ENCODE measurements at places on chromosomes 2 and 18.

- DNase-seq = no peak
Observed at GRCh38 chr2:237101118-237101979, 15.7 kb downstream of the COPS8 start.

DNA sequence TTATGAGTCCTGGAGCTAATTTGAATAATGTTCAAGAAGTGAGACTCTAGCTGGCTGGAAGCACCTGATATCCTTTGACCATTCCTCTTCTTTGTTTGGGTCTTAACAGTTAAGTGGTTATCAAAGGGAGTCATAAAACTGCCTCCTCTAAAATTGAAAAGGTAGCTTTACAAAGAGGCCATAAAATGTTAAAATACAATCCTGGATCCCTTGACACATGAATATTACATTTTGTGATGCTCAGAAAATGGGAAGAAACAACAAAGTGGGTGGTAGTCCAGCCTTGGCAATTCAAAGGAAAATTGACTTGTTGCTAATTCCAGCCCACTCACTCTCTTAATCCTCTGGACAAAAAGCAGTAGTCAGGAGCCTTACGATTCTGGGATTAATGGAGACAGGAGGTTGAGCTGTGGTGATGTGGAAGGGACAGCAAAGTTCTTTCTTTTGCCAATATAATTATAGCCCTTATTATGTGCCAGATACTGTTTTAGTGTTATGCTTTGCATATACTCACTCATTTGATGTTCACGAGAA is 339.2 kb downstream of the PDE11A start:
- DNase-seq = no peak

GRCh38 chr2:8265476-8266226 is 416.2 kb upstream of the ID2 start:
- no peak for DNase-seq

DNA sequence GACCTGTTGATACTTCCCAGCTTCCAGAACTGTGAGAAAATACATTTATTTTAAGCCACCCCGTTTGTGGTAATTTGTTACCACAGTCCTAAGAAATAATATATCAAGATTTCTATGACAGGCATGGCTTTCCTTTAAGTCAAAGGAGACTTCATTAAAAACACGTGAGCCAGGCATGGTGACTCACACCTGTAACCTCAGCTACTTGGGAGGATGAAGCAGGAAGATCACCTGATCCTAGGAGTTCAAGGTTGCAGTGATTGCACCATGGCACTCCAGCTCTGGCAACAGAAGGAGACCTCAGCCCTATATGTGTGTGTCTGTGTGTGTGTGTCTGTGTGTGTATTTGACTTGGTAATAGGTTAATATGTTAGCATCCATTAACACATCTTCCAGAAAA is 69.8 kb upstream of the SCN7A start:
- DNase-seq = no peak

DNA sequence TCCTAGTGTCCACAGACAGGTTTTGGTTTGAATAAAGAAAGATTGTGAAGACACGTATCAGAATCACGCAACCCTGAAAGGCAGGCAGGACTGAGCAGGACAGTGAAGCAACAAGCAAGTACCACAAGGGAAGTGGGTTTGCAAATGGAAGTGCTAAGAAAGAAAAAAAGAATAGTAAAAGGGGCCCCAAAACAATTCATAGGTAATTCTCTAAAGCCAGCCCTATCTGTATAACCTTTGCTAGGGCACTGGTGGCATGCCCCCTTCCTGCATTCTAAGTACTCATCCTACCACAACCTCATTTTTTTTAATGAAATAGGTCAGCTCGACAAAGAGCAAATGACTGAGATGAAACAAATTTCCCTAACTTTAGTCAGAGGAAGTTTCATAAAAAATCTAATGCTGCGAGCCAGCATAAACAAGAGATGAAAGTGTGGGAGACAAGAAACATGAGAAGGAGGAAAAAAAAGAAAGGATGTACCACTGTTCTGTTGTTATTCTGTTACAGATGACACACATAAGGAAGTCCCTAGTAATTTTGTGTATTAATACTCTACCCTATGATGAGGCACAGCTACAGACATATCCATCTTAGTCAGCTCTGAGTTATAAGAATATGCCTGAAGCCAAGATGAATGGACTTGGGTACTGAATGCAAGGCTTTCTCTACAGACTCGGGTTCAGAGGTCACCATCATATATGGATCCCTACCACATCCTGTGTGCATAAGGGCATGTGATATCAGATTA is 32.2 kb downstream of the IKZF2 start:
- no peak for DNase-seq

DNA sequence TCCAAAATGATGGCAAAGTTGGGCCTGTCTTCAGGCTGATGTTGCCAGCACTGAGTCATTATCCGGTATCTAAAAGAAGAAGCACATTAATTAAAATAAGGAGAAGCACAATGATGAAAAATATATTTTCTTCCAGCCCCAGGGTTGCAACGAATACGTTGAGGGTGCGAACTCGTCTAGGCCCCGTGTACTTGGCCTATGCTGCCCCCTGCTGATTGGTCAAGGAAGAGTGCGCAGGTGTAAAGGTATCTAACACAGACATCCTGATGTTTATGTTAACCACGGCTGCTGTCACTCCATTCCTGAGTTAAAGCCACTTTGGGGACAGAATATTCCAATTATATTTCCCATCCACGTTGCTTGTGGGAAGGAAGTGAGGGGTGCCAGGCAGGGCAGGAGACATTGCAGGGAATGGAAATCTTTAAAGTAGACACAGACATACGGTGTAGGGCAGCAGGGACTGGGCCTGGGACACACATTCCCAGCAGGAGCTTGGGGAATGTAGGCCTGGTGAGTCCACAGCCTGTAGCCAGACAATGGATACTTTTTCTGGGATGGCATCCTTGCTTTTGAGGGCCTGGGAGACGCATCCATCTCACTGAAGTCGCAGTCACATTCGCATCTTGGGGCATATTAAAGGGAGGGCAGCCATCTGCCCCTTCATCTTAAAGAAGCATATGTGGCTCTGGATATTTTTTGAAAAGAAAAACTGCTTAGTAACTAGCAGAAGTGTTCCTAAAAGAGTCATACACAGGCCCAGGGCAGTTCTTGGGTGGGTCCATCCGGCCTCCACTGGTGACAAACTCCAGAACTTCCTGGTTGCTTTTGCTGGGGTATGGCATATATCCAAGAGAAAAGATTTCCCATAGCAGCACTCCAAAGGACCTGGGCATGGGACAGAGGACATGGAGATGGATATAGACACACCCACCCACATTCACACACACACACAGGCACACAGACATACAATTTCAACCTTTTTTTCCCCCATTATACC is 81.9 kb downstream of the CLIP4 start:
- peak; percentile 62 for DNase-seq

- no peak for DNase-seq
Observed at GRCh38 chr2:72901426-72901825, 14.2 kb downstream of the SPR start.

GRCh38 chr2:241148891-241149674 is at the start of gene PASK:
PASK (minus strand) TSS chr2:241149472; CDS start chr2:241143032, 6,440 bp downstream.
- DNase-seq = peak; percentile 95

- DNase-seq = no peak
Observed at GRCh38 chr18:36471393-36471792, 173.9 kb downstream of the FHOD3 start.

DNA sequence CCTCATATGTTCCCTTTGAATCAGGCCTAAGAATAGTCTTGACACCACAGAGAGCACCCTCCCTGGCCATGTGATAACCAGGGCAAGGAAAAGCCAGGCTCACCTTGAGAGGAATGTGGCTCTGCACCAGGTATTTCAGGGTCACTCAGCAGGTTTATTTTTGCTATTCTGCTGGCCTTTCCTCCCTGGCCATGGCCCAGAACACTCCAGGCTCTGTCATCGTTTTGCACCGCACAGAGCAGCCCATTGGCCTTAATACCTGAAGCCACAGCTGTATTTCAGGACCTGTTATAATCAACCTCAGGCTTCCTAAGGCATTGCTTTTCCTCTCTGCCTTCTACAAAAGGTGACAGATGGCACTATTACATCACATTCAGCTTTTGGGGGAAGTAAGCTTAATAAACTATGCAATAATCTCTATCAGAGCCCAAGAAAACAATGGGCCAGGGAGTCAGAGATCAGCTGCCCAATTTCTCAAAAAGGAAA is 668.3 kb downstream of the IRS1 start:
- DNase-seq = no peak

GRCh38 chr2:63851691-63852311 is 10.1 kb downstream of the UGP2 start:
- no peak for DNase-seq

DNA sequence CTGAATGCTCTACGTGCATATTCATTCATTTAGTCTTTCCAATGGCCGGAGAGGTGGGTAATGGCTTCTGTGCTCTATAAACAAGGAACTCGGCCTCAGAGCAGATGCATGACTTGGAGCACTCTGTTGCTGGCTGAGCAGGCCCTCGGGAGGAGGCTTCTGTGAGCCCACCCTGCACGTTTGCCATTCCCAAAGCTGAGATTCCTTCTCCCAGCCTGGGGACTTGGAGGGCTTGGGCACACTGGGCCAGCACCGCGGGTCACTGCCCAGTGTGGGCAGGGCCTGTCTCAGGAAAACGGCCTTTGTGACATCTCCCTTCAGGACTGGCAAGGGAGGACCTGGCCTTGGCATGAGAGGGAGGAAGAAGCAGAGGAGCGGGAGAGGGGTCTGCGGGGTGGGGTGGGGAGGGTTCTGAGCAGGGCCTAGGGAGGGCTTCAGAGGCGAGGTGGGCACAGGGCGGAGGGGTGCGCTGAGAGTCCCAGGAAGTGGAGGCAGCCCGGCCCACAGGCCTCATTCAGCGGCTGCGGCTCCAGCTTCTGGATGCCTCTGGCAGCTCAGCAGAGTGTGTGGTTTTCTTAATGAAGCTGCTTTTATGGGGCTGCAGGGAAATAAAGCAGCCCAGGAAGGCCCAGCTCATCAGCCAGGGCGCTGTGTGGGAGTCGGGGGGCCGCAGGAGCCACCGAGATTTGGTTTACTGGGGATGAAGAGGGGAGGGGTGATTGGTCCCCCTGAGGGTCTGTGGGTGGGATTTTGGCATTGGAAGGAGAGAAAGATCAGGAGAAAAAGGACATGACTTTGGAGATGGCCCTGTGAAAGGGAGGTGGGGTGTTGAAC is 51.7 kb upstream of the OTOF start:
- peak; percentile 29 for DNase-seq

GRCh38 chr2:27191070-27191829 is 20.6 kb upstream of the ATRAID start:
- DNase-seq = peak; percentile 57

GRCh38 chr2:234805836-234806235 is 146.0 kb upstream of the SH3BP4 start:
- no peak for DNase-seq

- DNase-seq = no peak
Observed at GRCh38 chr2:190877436-190877835, 3.2 kb upstream of the GLS start.

DNA sequence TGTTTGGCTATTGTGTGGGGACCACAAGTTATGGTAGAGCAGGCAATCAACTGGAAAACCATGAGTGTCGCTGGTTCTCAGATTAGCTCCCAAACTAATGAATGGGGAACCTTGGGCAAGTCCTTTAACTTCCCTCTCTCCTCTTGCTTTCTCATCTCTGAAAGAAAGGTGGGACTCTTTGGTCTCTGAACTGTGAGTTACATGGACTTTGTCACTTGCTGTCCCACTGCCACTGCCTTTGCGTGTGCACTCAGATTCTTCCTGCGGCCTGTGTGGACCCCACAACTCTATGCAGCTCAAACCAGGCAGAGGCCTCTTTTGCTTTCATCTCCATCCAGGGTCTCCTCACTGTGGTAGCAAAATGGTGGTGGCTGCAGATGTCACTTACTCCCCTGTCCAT is 86.7 kb downstream of the RNF144A start:
- no peak for DNase-seq

DNA sequence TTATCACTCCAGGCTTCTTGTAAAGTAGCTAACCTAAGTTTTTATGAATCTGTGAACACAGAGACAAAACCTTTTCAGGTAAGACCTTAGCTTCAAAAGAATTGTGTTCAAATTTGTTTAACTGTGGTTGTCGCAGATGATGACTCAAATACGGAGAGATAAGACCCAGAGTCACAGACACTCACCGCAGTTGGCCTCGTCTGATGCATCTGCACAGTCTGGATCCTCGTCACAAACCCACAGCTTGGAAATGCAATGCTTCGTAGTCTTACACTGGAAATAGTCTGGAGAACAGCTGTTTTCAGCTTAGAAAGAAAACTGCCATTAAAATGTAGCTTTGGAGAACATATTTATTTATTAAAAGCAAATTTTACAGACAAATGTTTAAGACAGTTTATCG is 1662.1 kb upstream of the NXPH2 start:
- DNase-seq = no peak

GRCh38 chr2:105611811-105612424 is 132.8 kb upstream of the NCK2 start:
- peak; percentile 58 for DNase-seq

GRCh38 chr18:35099911-35100310 is 58.7 kb downstream of the MAPRE2 start:
- no peak for DNase-seq

DNA sequence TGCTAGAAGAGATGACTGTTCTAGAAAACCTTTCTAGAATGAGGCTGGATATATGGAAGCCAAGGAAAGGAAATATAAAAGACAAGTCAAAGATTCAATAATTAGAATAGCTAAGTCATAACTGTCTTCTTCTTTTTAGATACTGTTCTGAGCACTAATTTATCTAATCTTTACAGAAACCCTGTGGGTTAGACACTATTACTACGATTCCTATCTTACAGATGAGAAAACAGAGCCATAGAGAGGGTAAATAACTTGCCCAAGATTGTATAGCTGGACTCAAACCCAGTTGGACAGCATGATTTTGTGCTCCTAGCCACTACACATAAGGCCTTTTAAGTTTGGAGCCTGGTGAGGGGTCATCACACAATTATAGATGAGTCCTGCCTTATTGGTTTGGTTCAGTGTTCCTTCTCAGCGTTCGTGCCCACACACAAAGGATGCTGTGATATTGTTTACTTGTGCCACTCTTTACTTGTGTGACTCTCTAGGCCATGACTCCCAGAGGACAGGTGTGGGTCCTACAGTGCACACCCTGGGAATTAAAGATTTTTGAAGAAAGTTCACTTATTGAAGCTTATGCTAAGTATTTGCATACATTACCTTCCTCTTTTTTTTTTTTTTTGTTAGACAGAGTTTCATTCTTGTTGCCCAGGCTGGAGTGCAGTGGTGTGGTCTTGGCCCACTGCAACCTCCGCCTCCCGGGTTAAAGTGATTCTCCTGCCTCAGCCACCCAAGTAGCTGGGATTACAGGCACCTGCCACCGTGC is 153.7 kb downstream of the PRKCE start:
- no peak for DNase-seq

DNA sequence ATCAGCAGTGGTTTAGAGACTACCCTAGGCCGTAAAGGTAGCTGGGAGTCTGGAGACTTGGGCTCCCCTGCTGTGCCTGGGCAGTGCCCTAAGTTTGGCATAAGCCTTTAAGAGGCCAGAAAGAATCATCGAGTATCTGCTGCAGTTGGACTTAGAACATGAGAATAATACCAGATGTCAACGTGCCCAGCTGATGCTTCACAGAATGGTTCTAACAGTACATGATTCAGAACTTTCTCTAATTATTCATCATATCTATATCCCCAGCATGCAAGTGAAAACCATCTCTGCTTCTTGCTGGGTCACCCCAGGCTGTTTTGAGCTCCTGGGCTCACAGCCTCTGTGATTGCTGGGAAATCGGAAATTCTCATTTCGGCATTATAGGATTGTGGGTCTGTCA is 118.1 kb downstream of the NCK2 start:
- DNase-seq = no peak

- DNase-seq = no peak
Observed at GRCh38 chr2:1979569-1979968, 235.3 kb upstream of the PXDN start.

- DNase-seq = no peak
Observed at GRCh38 chr2:173584676-173585458, 230.2 kb downstream of the CDCA7 start.
